Left forelimb (tissue), 1 donor: ENCODE measurements at places on chromosomes 16 and 17.

- DNase-seq = no peak
These were observed 15.4 kb upstream of the DNASE1 start for GRCh38 chr16:3638916-3639644.

DNA sequence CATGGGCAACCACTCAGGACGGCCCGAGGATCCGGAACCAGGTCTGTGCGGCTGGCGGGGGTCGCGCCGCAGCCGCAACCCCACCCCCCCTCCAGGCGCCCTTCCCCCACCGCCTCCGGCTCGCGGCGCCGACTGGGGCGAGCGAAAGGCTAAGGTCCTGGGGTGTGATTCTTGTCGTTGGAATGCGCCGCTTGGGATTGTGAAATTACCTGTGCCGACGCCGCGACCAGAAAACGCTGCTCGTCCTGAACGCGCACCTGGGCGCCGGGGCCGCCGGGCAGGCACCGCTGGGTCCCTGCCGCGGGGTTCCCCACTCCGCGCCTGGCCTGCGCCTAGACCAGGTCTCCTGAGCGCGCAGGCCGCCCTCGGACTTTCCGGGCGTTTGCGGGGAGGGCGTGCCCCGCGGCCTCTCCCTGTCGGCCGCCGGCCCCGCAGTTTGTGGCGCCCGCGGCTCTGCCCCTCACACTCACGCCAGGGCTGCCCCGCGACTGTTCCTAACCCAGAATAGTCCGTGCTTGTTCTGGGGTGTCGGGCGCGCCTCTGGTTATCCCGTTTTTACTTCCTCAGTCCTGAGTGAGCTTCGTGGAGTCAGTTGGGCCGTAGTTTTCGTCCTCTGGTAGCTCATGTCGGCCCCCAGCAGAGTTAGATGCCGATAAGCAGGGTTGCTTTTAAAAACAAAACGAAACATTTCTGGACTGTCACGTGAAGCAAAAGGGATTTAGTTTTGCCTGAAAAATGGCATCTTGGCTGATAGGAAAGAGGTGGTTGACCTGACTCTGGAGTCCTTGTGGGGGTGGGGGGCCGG lies 147.2 kb downstream of the SPECC1 start:
- no peak for DNase-seq

DNA sequence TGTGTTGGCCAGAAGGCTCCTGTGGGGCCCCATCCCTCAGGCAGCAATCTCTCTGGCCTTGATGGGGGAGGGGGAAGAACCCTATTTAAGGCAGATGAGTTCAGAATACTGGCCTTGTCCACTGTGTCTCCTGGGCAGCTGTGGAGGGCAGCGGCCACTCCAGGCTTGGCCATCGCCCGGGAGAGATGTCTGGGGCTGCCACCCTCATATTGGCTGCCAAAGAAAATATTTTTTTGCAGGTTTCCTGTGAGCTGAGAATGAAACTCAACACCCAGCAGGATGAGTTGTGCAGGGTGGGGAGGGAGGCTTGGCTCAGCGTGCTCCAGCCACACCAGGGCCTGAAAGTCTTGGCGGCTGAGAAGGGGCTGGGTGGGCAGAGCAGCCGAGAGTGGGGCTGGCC lies 14.4 kb upstream of the TIMP2 start:
- no peak for DNase-seq

- no peak for DNase-seq
These were observed 18.2 kb upstream of the QRICH2 start for GRCh38 chr17:76326306-76326705.

- no peak for DNase-seq
These were observed 26.3 kb upstream of the ETV4 start for GRCh38 chr17:43572368-43572980.

DNA sequence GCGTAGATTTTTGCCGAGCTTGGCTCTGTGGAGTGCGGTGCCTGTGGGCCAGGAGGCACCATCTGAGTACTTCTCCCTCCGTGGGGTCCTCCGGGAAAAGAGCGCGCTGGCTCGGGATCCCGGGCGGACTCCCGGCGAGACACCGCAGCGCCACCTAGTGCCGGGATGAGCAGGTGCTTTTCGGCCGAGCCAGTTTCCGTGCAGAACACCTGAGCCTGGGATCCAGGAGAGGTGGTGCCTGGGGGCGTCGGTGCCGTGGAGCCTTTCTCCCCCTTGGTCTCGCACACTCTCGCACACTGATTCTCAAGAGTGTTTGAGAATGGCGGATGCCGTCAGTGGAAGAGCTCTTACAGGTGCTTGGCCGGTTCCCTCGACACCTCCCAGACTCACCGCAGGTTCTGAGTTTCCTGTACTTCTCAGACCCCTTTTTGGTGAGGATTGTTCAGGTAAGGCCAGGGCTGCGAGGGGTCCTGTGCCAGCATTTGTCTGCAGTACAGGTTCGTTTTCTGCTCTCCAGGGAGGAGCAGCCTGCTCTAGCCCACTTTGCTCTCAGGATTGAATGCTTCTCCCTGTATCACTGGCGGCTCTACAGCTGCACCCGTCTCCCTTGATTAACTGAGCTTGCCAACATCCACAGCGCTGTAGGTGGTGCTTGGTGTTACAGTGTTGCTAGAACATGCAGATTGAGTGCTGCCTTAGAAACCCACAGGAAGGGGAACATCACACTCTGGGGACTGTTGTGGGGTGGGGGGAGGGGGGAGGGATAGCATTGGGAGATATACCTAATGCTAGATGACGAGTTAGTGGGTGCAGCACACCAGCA lies 23.3 kb downstream of the TBCD start:
- DNase-seq = no peak

GRCh38 chr17:65078441-65079160 lies 22.1 kb upstream of the GNA13 start:
- DNase-seq = no peak

- DNase-seq = no peak
These were observed 57.8 kb upstream of the TEX2 start for GRCh38 chr17:64320613-64321553.

DNA sequence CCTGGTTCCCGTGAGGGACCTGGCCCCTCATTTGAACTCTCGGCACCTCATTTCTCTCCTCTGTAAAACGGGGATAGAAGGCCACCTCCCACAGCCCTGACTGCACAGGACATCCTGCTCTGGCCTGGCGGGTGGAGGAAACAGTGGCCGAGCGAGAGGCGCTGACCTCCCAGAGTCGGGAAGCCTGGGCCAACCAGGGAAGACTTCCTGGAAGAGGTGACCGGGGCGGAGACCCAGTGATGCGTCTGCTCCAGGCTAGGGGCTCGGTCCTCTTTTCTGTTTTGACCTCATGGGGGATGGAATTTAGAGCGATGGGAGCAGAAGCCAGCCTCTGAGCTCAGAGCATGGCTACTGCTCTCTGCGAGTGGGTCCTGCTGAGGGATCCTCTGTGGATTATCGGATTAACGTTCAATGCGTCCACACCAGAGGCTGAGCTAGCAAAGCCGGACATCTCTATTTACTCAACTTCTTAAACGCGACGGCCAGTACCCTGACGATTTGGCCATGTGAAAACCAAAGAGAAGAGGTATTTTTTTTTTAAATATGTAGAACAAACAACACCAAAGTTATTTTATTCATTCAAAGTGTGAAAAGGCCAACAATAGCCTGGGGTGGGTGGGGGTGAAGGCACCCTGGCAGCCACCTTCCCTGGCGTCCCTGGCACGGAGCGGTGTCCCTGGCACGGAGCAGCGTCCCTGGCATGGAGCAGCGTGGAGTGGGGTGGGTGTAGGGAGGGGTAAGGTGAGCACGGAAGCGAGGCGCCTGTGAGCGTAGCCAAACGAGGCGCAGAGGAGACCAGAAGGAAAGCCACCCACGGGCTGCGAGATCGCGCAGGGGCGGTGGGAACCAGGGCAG lies 9.2 kb upstream of the MSLN start:
- DNase-seq = no peak

DNA sequence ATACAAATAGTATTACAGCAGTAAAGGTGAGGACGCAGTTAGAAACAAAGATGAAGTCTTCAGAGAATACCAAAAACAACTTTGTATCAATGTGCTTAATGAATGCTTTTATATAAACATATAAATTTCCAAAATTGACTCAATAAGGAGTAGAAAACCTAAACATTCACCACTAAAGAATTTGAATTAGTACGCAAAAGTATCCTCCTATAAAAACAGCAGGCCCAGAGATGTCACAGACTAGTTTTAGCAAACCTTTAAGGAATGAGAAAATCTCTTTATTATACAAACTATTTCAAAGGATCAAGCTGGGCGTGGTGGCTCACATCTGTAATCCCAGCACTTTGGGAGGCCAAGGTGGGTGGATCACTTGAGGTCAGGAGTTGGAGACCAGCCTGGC lies 86.2 kb downstream of the OR1D5 start:
- DNase-seq = no peak

DNA sequence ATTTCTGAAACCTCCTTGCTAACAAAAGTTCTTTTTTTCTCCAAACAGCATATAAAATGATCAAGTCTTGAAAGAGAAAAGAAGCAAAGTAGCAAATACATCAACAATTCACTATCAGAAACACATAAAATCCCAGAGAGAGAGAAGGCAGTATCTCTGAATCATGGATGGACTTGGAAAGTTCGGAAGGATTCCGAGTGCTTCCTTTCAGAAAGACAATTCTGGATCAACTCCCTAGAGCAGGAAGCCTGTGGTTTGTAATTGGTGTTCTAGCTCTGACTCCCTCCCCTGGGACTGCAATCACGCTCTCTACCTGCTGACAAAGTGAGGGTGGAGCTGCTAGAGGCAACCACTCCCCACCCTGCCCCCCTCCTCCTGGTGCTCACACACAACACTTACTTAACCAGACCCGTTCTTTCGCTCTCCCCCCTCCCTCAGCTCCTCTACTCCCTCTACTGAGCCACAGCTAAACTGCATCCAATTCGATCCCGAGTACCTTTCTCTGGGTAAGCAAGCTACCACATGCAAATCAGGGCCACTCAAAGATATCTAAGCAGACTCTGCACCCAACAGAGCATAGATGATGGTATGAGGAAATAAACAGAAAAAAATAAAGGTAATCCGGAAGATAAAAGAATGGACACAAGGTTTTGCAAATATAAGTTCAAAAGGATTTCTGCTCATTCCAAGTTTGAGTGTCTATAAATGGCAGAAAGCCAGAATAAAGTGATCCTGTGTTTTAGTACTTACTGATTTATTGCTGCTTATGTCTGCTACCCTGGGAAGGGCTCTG lies at the start of gene RNF43:
RNF43 (minus strand) TSS at position 235 of the 793 bp plus-strand sequence. CDS start 1,957 bp downstream, outside the sequence.
- DNase-seq = peak; percentile 76

DNA sequence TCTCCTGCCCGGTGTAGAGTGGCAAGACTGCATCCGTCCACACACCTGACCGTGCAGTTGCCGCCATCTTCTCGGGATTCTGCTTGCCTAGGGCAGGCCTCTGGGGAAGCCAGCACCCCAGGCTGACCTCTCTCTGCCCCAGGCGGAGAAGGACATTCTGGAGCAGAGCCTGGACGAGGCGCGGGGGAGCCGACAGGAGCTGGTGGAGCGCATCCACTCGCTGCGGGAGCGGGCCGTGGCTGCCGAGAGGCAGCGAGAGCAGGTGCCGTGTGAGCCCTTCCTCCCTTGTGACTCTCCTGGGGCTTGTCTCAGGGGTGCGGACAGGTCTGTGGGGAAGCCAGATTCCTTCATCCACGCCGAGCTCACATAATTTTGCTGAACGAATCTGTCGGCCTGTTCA lies 19.8 kb downstream of the CARD14 start:
- DNase-seq = no peak

GRCh38 chr16:29920288-29921033 lies 5.6 kb downstream of the KCTD13 start:
- DNase-seq = no peak

GRCh38 chr17:62614142-62614541 lies 13.3 kb upstream of the MRC2 start:
- DNase-seq = peak; percentile 78

DNA sequence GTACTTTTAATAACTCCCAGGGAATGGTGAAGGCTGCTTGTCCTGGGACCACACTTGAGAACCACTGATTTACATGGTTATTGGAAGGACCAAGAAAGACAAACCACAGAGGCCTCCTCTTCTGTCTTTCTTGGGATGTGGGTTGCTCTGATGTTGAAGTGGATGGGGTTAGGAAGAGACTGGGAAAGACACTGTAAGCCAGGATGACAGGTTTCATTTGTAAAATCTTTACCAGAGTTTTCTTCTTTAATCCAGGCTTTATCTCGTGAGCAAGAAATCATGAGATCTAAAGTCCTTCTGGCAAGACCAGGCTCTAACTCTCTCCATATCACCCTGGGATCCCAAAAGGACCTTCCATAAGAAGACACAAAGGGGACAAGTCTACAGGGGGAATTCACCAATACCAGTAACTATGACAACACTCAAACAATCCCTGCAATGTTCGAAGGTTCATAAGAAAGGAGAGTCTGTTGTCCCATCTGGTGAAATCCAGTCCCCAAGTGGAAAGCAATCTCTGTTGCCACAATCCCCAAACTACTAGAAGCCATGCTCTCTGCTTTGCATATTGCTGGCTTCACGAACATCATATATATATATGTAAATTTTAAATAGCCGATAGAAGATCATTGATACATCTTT lies 44.8 kb upstream of the CDRT4 start:
- no peak for DNase-seq

DNA sequence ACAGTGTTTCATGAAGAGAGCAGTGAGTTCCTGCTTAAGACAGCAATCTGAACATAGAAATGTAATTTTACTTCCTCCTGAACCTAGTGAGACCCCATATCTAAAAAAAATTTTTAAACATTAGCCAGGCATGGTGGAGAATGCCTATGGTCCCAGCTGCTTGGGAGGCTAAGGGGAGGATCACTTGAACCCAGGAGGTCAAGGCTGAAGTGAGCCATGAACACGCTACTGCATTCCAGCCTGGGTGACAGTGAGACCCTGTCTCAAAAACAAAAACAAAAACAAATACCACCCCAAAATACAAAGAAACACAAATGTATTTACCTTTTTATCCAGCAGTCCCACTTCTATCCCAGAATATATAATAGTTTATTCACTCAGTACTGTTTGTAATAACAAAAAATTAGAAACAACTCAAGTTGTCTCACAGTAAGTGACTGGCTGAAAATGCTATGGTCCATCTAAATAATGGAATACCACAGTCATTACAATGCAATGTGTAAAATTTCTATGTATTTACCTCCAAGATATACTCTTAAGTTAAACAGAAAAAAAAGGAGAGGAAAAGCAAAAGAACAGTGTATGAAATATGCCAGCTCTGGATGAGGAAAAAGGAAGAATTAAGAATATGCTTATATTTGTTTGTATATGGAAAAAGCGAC lies 16.3 kb downstream of the CFDP1 start:
- no peak for DNase-seq
